ENCODE measurements at places on chromosomes 7 and 10.

DNA sequence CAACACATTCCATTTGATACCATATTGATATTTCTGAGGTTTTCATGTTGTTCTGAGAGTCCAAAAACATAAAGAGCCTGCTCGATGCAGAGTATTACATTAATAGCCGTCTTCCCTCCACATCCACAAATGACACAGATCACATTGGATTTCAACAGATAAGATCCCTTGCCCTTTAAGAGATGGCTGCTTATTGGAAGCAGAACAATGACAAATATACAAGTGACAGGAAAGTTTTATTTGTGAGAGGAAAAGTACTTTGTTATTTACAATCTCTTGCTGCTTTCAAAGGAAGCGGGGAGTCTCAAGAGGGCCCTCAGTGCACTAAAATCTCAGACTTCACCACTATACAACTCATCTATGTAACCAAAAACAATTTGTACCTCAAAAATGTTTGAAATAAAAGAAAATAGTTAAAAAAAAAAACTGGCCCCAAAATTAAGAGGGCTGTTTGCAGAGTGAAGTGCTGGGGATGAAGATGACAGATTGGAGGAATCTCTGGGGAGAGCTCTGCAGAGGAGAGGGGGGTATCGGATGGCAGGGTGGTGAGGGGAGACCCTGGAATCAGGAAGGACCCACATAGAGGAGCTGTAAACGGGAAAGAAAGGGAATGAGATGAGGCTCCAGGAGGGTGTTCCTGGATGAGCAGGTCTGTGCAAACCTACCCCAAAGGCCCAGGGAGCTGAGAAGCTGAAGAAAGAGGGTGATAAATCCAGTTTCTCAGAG, 42.5 kb upstream of the ZNF438 start:
- no peak for DNase-seq

GRCh38 chr10:89683883-89684282, 17.5 kb upstream of the KIF20B start:
- DNase-seq, result no peak

DNA sequence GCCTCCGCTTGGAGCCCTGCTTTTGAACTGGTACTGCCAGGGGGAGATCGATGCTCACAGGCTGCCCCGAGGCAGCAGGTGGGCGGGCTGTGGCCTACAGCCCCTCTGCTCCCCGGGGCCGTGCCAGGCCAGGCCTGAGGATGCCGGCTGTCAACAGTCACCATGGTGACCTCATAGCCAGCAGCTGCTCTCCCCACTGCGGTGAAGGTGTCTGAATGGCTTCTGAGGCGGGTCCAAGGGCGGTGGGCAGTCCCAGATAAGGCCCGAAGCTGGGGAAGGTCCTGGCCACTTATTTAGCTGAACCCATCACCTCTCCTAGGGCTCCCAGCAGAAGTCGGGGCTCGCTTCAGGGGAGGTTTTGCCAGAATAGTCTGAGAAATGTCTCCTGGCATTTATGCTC, 179.3 kb downstream of the ARHGAP12 start:
- DNase-seq, result no peak

- DNase-seq, result no peak
Observed at GRCh38 chr7:50970092-50970491, 187.4 kb upstream of the GRB10 start.

GRCh38 chr10:125865120-125865519, 16.0 kb downstream of the DHX32 start:
- DNase-seq, result no peak

All from hypothalamus (tissue), 51 donors.